ENCODE measurements at places on chromosomes 5 and 9.

DNA sequence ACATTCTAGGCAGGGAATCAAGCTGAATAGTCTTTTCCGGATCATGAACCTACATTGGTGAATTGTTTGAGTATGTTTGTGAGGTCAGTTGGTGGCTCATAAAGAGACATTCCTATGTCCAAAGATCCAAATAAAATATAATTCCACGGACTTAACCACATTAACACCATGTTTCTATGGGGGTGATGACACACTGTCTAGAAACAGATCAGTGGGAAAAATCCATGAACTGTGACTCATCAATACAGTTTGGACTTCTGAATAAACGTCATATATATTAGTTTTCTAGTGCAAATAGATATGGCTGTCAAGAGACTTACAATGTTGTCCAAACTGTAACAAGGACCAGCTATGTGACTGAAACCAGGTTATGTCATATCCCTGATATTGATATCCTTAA, 509.9 kb upstream of the TYRP1 start:
- DNase-seq: no peak

GRCh38 chr5:17743580-17744435, 109.5 kb downstream of the TAF11L14 start:
- DNase-seq: no peak

- DNase-seq: no peak
These were observed 76.5 kb downstream of the WNK2 start for GRCh38 chr9:93260263-93261066.

GRCh38 chr5:56434986-56435385, 201.9 kb upstream of the ANKRD55 start:
- no peak for DNase-seq

DNA sequence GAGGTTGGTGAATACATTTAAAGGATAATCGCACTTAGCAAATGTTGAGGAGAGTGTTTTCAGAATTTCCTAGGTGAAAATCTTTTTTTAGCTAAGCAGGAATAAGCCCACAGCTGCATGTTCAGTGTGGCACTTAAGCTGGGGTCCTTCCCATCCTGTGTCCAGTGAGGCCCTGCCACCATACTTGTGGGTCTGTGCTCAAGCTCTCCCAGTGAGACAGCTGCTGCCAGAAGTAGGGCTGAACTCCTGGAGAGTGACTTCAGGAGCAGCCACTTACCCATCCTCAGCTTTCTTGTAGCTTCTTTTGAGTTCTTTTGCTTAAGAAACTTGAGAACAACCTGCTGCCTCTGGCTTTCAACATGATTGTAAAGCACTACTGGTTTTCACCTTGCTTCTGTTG, 110.0 kb upstream of the DHFR start:
- DNase-seq: no peak

DNA sequence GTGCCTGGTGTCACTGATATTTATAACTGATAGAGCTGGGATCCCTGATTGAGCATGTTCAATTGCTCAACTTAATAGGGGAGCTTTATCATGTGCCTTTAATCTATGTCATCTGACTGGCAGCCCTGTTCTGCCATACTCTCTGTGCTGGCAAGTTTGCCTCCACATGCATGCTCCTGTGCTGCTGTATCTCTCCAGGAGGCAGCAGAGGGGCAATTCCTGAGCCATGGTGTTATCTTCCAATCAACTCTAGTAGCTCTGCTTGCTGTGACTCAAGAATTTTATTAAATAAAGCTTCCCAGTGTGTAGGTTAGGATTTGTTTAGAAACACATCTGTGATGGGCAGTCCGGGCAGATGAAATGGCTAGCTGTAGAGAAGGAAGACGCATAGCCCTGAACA, 642.0 kb downstream of the KIF4B start:
- DNase-seq: no peak

DNA sequence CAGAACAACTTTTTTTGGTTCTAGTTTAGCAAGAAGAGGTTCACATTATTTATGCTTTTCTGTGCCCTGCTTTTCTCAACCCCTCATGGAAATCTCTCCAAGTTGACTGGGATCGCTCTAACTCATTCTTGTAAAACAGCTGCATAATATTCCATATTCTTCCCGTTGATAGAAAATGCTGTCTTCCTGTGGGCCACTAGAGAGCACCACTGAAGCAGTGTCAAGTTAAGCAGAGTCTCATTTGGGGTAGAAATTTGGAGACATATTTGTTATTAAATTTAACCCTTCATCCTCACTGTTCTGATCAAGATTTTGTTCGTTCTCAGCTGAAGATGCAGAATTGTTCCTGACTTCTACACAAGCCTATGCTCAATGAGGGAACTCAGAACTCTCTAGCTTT, 140.1 kb downstream of the CEMIP2 start:
- DNase-seq: no peak

DNA sequence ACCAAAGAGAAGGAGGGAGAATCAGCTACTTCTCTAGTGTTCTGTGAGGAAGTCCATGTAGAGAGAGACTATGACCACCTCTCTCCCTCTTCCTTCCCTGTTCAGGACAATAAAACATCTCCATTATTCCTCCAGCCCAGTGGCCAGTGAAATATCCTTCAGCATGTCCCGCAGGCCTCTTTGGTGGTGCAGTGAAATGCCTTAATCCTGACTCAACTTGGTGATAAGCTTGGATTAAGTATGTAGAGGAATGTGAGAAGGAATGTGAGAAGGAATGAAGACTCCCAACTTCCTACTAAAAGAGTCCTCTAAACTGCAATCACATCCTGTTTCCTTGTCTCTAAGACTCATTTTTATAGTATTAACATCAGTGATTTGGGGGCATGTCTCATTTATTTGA, 167.3 kb downstream of the TRPM3 start:
- DNase-seq: no peak

GRCh38 chr5:143683459-143683858, 128.5 kb upstream of the HMHB1 start:
- no peak for DNase-seq

- DNase-seq: no peak
These were observed 1.4 kb upstream of the PSIP1 start for GRCh38 chr9:15512204-15512603.

GRCh38 chr5:40356248-40356647, 323.5 kb upstream of the PTGER4 start:
- DNase-seq: no peak

GRCh38 chr5:154534457-154535050, 56.5 kb upstream of the HAND1 start:
- no peak for DNase-seq

DNA sequence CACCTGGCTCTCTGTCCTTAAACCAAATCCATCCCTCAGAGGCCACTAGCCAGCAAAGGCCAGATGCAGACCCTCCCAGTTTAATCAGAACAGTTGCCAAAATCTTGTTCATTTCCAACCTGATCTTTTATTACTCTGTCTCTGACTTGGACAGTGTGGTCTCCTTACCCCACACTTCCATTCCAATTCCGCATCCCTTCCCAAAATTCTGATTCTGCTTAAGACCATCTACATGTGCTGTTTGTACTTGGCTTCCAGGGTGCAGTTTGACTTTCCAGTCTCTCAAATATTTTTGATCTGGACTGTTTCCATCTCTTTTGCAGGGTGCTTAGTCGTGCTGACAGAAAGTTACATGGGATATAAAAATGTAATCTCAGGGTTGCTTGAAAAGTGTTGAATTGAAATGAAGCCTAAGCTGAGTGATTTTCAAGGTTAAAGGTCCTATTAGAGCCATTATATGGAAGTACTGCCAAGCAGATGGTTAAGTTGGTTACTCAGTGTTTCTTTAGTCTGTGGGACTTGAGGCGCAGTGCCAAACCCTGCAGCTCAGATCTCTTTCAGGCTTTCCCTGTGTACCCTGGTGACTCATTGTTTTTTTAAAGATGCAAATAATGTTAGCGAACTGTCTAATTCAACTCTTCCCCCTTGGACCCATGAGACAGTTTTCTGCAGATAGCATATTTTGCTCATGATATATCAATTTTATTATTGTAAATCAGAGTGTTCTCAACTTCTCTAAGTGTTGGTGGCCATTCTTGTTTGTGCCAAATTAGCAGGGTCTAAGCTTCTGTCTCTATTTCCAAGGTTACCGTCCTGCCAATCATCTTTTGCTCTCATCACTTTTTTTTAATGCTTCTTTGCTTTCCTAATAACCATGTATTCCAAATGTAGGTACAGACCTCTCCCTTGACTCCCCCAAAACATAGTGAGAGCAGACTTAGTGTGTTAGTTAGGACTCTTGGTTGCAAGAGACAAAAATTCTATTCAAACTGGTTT, 18.2 kb upstream of the DCP2 start:
- DNase-seq: peak; percentile 34

- no peak for DNase-seq
These were observed 121.9 kb upstream of the GRHPR start for GRCh38 chr9:37300620-37301019.

DNA sequence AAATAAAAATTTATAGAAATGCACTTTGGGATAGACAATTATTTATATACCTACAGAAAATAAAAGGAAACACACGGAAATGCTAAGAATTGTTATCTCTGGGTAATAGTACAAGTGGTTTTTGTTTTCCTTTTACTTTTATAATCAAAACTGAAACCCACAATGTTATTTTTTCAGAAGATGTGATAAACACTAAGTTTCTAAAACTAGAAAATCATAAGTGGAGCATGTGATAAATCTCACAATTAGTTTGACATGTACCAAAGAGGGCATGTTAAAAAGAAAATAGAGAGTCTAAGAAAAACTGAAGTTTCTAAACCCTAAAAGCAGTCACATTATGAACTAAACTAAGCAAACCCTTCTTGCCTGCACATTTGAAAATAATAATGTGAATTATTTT, 61.1 kb downstream of the OXCT1 start:
- DNase-seq: no peak

GRCh38 chr5:23450187-23450586, 57.2 kb upstream of the PRDM9 start:
- DNase-seq: no peak

GRCh38 chr9:113631137-113631765, 167.7 kb downstream of the RGS3 start:
- no peak for DNase-seq

GRCh38 chr5:109690975-109691574, 1.3 kb downstream of the MAN2A1 start:
- DNase-seq: peak; percentile 5

- DNase-seq: no peak
These were observed 121.1 kb downstream of the ADCY2 start for GRCh38 chr5:7517006-7517405.

GRCh38 chr5:38121420-38121819, 136.9 kb upstream of the EGFLAM start:
- no peak for DNase-seq

- no peak for DNase-seq
These were observed 24.0 kb downstream of the OR1J1 start for GRCh38 chr9:122453677-122454135.

- no peak for DNase-seq
These were observed 60.4 kb downstream of the EHMT1 start for GRCh38 chr9:137679249-137679648.

GRCh38 chr5:133863857-133864585, 104.4 kb downstream of the C5orf15 start:
- no peak for DNase-seq

DNA sequence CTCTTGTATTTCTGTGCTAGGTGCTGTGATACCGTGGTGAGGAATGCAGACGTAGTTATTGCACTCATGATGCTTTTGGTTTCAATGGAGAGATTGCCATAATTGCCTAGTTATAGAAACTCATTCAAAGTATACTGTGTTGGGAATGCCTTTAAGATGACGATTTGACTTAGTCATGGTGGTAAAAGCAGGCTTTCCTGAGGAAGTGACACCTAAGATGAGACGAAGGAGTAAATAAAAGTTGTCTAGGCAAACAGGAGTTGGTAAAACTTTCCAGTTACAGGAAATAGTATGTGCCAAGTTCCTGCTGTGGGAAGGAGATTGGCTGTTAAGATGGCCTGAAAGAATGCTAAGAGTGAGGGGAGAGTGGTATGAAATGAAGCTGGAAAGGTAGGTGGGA, 48.1 kb downstream of the FOCAD start:
- DNase-seq: no peak

- no peak for DNase-seq
These were observed 111.1 kb downstream of the KCTD16 start for GRCh38 chr5:144281784-144282183.

GRCh38 chr9:70668751-70669150, 254.3 kb upstream of the KLF9 start:
- DNase-seq: no peak

DNA sequence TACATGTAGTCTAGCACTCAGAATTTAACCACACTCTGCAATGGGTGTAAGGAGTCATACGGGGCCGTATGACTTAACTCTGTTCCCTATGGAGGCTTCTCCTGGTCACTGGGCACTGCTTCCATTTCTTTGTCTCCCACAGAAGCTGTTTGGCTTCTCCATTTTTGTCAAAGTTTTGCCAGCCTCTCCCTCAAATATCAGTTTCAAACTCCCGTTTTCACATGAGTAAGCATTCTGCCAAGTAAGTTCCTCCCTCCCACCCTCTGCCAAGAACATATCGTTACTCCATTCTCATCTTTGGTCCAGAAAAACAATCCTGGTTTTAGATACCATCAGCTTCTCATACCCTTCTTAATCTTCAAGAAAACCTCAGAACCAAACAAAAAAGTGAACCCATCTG, 6.1 kb downstream of the AFAP1L1 start:
- no peak for DNase-seq

DNA sequence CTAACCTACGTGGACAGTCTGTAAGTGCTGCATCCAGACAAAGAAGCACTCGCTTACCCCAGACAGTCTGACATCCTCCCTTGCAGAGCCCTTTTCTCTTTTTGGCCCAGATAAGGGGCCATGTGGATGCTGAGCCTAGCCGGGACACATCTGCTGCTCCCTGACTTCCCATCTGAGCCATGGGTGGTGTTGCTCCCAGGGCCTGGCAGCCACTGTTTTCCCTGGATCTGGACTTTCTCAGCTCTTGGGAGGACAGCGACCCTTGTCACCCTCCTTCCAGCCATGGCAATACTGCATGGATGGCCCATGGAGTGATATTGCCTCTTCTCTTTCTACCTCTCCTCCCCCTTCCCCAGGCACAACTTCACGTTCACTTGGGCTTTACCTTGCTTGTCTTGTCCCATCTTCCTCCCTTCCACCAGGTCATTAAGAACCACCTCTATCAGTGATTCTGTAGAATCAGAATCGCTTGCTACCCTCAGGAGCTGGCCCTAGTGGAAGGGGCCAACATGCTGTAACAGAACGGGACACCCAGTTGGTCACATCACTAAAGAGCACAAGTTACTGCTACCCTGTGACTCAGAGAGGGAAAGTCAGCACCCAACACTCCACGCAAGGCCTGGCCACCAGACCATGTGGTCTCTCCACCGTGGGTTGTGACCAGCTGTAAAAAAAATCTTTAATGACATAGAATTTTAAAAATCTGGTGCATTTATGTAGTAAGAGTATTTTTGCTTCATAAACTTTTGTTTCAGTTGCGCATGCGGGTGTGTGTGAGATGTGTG, 4.4 kb downstream of the NEURL1B start:
- DNase-seq: no peak

DNA sequence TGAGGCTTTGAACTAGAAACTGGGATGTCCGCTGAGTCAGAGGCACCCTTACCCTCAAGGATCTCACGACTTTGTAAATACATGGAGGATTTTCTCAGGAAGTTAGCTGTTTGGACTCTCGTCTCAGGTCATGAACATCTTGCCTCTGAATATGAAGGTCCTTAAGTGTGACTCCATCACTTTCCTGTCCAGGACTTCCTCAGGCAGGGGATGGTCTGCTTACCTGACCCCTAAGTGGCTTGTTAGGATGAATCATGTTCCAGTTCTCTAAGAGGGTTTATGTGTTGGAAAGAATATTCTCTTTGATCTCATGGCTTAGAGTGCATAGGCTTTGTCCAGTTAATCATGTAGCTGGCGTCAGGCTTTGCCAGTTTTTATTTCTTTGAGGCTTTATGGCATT, 511.7 kb upstream of the KLF4 start:
- DNase-seq: no peak

GRCh38 chr9:77084094-77084493, 64.6 kb downstream of the FOXB2 start:
- no peak for DNase-seq
